ENCODE measurements at places on chromosomes 12 and 14.

GRCh38 chr12:4962539-4963486 is 53.1 kb downstream of the KCNA1 start:
- no peak for DNase-seq

DNA sequence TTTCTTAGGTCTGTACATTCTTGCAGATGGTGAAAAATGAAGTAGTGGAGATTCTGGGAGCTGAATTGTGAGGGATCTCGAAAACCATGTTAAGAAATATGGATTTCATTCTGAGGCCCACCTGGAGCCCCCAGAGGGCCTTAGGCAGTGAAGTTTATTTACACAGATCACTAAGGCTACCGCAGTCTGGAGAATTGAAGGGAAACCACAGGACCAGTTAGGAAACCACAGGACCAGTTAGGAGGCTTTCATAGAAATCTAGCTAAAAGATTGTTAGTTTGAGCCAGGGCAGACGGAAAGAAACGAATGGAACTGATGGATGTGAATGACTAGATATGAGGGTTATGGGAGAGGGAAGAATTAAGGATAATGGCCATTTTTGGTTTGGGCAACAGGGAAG is 7.2 kb downstream of the CBLN3 start:
- DNase-seq: no peak

- DNase-seq: peak; percentile 71
These were observed 320.2 kb downstream of the GRIN2B start for GRCh38 chr12:13661005-13661887.

- DNase-seq: no peak
These were observed 56.4 kb downstream of the TMCC3 start for GRCh38 chr12:94593822-94594442.

DNA sequence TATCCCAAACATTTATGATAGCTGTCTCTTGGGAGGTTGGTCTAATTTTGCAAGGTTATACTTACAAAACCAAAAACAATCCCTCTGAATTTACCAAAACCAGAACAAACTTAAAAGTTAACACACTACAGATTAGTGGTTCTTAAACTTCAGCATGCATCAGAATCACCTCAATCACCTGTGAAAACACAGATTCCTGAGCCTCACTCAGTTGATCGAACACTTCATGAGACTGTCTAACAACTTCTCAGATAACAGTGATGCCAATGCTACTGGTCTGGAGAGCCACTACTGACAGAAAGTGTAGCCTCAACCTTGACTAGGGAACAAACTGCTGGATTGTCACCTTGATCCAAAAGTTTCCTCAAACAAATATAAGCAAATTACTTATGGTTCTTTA is 44.2 kb downstream of the ATP2B1 start:
- no peak for DNase-seq

DNA sequence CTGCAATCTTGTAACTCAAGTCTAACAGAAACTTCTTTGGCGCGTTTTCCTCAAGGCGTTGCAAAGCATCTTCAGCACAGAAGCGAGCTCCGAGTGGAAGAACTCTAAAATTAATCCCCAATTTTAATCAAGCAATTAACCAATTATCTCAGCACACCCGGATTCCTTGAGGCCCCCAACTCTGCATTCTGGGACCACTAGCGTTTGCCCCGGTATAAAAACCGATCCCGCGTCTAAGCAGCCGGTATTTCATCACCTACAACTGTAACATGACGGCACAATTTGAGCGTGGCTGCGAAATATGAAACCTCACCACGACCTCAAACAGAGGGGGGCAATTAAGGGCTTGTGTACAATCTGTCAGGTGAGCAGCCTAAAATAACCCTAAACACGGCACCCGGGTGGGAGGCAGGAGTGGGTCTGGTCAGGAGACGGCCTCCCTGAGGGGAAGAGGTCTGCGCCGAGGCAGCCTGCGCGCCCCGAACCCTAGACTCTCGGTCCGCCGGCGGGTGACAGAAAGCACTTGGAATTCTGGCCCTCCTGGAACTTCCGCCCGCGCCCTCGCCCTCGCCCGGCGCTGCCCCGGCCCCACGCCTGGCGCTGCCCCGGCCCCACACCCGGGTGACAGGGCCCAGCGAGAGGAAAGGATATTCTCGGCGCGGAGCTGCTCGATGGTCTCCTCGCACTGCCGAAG is 594 bp downstream of the ZCCHC8 start:
- DNase-seq: peak; percentile 67

- no peak for DNase-seq
These were observed 543.2 kb upstream of the TBX3 start for GRCh38 chr12:115227137-115227615.

DNA sequence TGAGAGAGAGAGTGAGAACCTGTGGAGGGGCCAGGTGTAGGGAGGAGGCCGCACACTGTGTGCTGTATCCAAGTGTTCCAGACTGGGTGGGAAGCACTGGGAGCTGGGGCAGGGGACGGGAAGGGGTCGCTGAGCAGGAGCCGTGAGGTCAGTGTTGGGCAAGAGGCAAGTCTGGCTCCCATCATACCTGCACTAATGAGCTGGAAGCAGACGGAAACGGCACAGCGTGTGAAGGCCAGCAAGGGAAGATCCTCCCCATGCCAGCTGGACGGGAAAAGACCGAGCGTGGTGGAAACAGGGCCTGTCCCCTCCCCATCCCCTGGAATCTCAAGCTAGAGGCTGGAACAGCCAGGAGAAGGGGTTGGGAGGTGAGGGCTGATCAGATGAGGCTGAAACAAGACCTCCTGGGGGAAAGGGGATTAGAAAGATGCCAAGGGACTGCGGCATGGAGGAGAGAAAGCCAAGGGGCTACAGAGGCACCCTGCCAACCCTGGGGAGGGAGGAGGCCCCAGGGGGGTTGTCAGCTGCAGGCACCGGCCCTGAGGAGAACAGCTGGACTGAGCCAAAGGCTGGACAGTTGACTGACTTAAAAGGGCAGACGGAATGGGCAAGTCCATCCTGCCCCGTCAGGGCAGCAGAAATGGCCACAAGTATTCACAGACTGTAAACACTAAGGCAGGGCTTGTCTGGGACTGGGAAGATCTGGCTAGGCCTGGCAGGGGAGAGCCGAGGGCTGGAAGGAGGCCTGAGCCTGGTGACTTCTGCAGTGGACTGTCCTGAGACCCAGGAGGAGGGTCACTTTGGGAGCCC is 19.0 kb upstream of the LTBP2 start:
- DNase-seq: peak; percentile 75

- DNase-seq: no peak
These were observed 314.8 kb downstream of the SNAPC1 start for GRCh38 chr14:62076825-62077605.

DNA sequence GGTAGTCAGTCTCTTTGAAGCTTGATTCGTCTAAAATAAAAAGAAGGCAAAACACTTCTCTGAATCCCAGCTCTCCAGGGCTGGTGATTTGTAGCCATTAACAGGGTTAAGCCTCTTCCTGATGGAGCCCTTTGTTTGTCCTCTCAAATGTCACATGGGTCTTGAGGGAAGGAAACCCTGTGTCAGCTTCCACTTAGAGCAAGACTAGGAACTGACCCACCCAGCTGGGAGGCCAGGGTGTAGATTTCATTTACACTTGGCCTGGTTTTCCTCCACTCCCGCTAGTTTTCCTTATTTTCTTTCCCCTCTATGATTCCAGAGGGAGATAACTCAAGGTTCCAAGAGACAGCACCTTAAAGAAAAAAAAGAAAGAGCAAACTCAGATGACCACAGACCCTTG is 230.5 kb upstream of the EGLN3 start:
- DNase-seq: no peak

DNA sequence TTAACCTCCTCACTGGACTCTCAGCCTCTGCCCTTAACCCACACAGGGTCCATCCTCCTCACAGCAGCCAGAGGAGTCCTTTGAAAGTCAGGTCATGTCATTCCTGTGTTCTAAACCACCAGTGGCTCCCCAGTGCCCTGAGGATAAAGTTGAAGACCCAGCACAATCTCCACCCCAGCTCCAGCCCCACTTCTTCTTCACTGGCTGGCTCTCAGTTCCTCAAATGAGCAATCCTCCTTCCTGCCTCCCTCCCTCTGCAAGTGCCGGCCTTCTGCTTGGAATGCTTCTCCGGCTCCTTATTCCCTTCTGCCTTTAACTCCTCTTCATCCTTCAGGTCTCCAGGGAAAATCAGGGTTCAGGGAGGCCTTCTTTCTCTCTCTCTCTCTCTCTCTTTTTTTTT is 32.0 kb upstream of the SPPL3 start:
- DNase-seq: no peak

GRCh38 chr12:1083151-1083888 is 92.3 kb downstream of the ERC1 start:
- no peak for DNase-seq

DNA sequence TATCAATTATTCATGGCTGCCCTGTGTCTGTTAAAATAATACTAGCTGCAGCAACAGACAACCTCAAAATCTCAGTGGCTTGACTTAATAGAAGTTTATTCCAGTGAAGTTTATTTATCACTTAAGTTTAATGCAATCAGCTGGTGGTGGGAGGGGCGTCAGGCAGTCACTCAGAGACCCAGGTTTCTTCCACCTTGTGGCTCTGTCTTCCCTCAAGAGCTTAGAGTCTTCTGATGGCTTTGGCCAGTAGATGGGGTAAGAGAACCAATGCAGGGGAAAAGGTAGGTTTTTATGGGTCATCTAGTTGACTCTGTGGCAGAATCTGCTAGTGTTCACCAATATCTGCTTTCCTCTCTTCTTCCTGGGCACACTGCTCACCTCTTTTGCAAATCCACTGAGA is 668.9 kb downstream of the AACS start:
- no peak for DNase-seq

DNA sequence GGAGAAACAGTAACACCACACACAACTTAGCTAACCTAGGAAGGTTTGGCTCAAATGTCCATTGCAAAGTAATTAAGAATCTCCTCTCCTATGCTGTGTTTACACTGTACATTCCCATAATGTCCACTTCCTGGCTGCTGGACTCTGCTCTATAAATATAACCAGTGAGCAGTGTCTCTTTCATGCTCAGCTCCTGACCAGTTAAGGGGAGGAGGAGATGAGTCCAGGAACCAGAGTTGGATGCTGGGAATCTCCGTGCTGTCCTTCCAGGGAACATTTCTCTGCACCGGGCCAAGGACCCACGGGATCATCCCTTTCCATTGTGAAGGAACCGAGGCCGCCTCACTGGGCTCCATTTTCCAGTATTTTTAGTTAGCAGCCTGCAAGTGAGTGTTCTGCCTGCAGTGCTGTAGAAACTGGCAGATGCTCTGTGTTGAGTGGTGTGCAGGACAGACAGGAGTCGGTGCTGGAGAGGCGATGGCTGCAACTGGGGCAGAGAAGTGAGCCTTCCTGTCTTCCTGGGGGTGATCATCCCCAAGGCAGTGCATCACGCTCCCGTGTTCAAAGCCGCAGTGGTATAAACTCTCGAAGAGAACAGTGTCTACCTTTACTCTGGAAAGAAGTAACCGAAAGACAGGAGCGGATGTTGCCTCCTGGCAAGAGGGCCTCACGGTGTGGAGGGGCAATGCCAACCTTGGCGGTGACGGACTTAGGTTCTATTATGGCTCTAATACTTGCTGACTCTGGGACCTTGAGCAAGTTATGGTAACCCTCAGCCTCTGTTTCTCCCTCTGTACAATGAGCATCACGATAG is 195.5 kb downstream of the CACNA1C start:
- peak; percentile 59 for DNase-seq

DNA sequence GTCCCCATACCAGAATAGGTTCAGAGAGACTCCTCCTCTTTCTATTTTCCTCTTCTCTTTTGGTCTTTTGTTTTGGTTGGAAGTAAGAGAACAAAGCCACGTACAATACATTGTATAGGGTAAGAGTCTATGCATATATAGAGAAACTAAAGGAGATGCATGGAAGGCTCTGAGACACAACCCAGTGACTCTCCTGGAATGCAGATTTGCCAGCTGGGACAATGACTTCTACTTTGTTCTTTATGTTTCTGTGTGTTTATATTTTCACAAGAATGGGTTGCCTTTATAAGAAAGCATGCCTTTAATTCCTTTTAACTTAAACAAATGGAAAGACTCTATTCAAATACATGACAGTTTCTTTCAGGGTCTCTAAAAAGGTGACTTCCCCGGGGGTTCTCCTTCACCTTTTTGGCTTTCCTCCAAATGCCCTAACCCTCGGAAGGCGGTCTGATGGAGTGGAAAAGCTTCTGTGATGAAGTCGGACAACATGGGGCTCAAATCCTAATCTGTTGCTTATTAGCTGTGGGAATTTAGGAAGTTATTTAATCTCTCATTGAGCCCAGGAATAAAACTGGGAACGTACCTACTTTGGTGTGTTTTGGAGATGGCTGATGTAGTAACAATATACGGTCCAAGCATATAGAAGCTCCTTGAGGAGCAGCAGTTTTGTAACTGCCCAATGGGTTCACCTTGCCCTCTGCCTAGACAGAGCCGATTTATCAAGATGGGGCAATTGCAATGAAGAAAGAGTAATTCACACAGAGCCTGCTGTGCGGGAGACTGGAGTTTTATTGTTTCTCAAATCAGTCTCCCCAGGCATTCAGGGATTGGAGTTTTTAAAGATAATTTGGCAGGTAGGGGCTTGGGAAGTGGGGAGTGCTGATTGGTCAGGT is 9.1 kb upstream of the SERPINA1 start:
- no peak for DNase-seq
